Calu3 (cell line): ENCODE measurements at places on chromosomes 3 and 15. TPM values are rescaled to one million over a fixed set of nuclear protein-coding genes. Genes with fewer than 3 reads are reported as not detected.

GRCh38 chr3:190222360-190222759 is 99.9 kb downstream of the CLDN1 start:
- no peak overlapping the region for H3K4me3 ChIP-seq
- no peak overlapping the region for H3K27ac ChIP-seq
- DNase-seq = no peak
- H3K36me3 ChIP-seq = no peaks in the 10 kb centered on the region

- H3K27me3 ChIP-seq = peaks cover 27% of the 10 kb centered on the region
- no peak for DNase-seq
- no peaks in the 10 kb centered on the region for H3K4me1 ChIP-seq
Measured at GRCh38 chr15:91136386-91136923, 36.4 kb downstream of the SV2B start.

DNA sequence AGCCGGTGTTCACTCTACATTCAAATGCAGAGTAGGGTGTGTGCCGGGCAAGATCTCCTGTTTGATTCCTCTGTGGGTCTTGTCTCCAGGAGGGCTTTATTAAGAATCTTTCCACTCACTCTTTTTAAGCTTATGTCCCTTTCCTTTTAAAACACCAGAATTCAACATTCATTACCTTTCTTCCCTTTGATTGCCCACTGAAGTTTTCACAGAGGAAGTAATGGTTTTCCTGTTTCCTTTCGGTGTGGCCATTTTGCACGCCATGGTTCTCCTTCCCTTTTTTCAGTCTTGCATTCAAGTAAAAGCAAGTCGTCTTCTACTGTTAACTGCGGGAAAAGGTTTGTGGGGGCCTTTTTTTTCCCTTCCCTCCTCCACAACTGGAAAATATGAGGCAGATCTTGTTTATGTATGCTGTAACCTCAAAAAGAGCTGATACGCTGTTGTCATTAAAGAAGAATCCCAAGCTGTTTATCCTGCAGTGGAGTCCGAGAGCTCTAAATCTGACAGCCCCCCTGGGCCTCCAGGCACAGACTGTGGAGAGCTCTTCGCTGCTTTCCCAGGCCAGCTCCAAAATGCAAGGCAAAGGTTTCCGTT is 40.5 kb downstream of the FILIP1L start:
- no peak for DNase-seq
- no peaks in the 10 kb centered on the region for H3K27me3 ChIP-seq
- H3K4me3 ChIP-seq = no peak overlapping the region
- peaks cover 21% of the 10 kb centered on the region for H3K4me1 ChIP-seq
- H3K27ac ChIP-seq = no peak overlapping the region

The MFAP1 gene
- 15.8 and 16.4 TPM in 2 replicates for total RNA-seq

The USP13 gene
- 25.5 and 29.8 TPM in 2 replicates for total RNA-seq

DNA sequence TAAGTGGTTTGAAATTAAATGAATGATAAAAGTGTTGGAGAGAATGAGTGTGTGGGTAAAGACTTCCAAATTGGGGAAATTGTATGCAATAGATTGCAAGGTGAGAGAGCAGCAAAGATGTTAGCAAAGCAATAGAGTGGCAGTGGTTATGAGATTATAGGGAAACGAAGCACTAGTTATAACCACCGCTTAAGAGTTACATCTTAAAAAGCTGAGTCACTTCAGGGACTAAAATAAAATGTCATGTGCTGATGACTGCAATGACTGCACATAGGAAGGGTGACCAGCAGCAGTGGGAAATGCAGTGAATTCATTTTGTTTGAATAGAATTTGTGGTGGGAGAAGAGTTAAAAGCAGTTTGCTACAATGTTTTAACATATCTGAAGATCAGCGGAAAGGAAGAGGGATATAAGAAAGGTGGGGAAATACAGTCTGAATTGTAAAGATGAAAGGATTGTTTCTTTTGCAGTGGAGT is 127.3 kb downstream of the RAP2B start:
- no peaks in the 10 kb centered on the region for H3K27me3 ChIP-seq
- H3K36me3 ChIP-seq = peaks cover under 1% of the 10 kb centered on the region
- H3K27ac ChIP-seq = peak overlapping the region; percentile 80

DNA sequence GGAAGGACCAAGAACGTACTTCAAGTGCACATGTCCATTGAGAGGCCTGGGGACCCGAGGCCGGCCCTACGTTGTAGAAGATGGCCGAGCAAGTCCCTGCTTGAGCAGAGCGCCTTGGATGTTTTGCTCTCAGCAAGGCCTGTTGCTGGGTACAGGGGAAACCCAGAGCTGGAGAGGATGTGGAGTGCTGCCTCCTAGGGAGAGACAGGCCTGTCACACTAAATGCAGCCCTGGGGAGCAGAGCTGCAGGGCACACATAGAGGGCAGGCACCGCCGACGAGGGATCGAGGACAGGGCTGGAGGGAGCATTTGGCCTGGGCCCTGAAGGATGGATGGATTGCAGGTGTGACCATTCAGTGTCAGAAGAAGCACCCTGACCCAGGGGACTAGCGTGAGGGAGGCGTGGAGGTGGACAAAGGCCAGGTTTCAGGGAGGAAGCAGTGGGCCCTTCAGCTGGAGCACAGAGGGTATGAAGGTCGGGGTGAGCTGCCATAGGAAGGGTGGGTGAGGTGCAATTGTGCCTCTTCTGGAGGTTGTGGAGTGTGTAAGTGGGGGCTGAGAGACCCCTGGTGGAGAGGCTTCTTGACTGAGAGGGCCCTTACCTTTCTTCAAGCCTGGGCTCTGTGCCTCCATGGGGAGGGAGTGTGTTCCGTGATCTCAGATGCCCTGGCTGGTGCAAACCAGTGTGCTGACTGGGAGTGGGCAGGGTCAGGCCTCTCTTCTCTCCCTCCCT is 142.4 kb downstream of the CHDH start:
- H3K4me3 ChIP-seq = no peak overlapping the region
- H3K27me3 ChIP-seq = no peaks in the 10 kb centered on the region
- peaks cover 11% of the 10 kb centered on the region for H3K4me1 ChIP-seq
- H3K27ac ChIP-seq = no peak overlapping the region
- no peaks in the 10 kb centered on the region for H3K36me3 ChIP-seq

- H3K36me3 ChIP-seq = no peaks in the 10 kb centered on the region
- no peak overlapping the region for H3K4me3 ChIP-seq
- H3K4me1 ChIP-seq = no peaks in the 10 kb centered on the region
- H3K27me3 ChIP-seq = no peaks in the 10 kb centered on the region
- no peak for DNase-seq
- no peak overlapping the region for H3K27ac ChIP-seq
Measured at GRCh38 chr15:34018021-34018645, 20.9 kb downstream of the AVEN start.

The C3orf49 gene
- not detected in 2 replicates for total RNA-seq

The GOLGA6A gene
- not detected in 2 replicates for total RNA-seq

The ZBBX gene
- 0.49 and 0.57 TPM in 2 replicates for total RNA-seq

DNA sequence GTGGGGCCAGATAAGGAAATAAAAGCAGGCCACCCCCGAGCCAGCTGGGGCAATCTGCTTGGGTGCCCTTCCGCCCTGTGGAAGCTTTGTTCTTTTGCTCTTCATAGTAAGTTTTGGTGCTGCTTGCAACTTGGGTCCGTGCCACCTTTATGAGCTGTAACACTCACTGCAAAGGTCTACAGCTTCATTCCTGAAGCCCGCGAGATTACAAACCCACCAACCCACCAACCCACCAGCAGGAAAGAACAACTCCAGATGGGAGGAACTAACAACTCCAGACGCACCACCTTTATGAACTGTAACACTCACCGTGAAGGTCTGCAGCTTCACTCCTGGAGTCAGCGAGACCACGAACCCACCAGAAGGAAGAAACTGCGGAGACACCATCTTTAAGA is 84.2 kb upstream of the ARRDC4 start:
- no peak for DNase-seq
- peaks cover 3% of the 10 kb centered on the region for H3K27me3 ChIP-seq
- H3K4me1 ChIP-seq = peaks cover 8% of the 10 kb centered on the region
- H3K27ac ChIP-seq = no peak overlapping the region

GRCh38 chr15:95013381-95013780 is 782.0 kb downstream of the MCTP2 start:
- H3K4me3 ChIP-seq = no peak overlapping the region
- H3K27ac ChIP-seq = no peak overlapping the region
- DNase-seq = no peak
- H3K4me1 ChIP-seq = peaks cover 8% of the 10 kb centered on the region
- H3K27me3 ChIP-seq = no peaks in the 10 kb centered on the region
- H3K36me3 ChIP-seq = no peaks in the 10 kb centered on the region

The TUSC7 gene
- total RNA-seq = not detected in 2 replicates

DNA sequence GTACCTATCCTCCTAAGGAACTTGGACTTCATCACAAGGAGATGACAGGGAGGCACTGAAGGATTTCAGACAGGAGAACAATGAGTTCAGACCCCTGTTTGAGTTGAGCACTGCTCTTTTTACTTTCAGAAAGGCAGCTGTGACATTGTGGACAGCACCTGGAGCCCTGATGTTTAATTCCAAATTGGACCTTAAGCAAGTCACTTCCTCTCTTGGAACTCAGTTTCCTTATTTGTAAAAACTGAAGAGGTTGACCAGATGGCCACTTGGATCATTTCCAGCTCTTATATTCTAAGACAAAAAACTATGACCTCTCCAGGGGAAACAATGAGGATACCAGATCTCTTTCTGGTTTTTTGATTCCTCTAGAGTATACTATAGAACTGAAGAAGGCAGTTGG is 34.1 kb upstream of the SMAD3 start:
- H3K27ac ChIP-seq = no peak overlapping the region
- H3K4me1 ChIP-seq = peaks cover 14% of the 10 kb centered on the region
- H3K4me3 ChIP-seq = no peak overlapping the region
- H3K27me3 ChIP-seq = no peaks in the 10 kb centered on the region

The TRIM69 gene
- 9.7 and 20.2 TPM in 2 replicates for total RNA-seq

- H3K36me3 ChIP-seq = no peaks in the 10 kb centered on the region
- H3K27ac ChIP-seq = no peak overlapping the region
- no peaks in the 10 kb centered on the region for H3K27me3 ChIP-seq
- no peaks in the 10 kb centered on the region for H3K4me1 ChIP-seq
- H3K4me3 ChIP-seq = no peak overlapping the region
Measured at GRCh38 chr3:76044601-76045600, 259.6 kb upstream of the ZNF717 start.

DNA sequence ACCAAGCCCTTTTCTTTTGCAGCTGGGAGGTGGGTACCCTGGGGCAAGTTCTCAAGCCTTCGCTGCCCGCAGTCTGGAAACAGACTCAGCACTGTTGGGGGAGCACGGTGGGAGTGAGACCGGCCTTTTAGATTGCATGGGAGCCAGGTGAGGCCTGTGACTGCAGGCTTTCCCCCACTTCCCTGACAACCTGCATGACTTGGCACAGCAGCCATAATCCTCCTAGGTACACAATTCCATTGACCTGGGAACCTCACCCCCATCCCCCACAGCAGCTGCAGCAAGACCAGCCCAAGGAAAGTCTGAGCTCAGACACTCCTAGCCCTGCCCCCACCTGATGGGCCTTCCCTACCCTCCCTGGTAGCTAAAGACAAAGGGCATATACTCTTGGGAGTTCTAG is 52.2 kb upstream of the CCDC80 start:
- H3K27me3 ChIP-seq = no peaks in the 10 kb centered on the region
- peaks cover 9% of the 10 kb centered on the region for H3K4me1 ChIP-seq
- no peaks in the 10 kb centered on the region for H3K36me3 ChIP-seq
- H3K27ac ChIP-seq = no peak overlapping the region

- no peak for DNase-seq
- no peaks in the 10 kb centered on the region for H3K4me1 ChIP-seq
- no peak overlapping the region for H3K27ac ChIP-seq
Measured at GRCh38 chr3:96900566-96900965, 86.2 kb downstream of the EPHA6 start.

DNA sequence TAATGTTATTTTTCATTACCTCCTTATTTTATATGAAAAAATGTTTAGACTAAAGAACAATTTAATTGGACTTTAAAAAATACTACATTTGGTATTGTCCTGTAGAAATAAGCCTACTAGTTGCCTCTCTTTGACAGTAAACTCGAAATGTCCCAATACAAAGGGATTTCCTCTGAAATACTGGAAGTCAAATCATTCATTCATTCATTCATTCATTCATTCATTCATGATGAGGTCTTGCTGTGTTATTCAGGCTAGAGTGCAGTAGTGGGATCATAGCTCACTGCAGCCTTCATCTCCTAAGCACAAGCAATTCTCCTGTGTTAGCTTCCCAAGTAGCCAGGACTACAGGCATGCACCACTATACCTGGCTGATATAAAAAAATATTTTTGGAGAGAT is 50.6 kb upstream of the PYGO1 start:
- H3K4me3 ChIP-seq = no peak overlapping the region
- DNase-seq = no peak

The CHRM5 gene
- not detected in 2 replicates for total RNA-seq

DNA sequence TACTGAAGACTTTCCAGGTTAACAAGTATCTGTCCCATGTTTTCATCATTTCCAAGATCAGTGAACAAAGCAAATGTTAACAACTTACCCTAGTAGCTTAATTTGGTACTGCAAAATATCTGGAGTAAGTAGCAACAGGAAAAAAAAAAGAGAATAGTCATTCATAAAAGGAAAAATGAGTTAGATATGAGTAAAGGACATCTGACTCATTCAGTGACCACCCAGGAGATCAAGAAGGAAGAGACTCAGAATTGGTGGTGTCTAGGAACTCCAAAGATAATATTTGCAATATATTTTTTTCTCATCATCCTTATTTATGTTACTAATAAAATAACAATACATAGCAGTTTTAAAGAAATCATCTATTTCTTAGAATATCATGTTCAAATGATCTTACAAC is 253.8 kb upstream of the COL8A1 start:
- no peak overlapping the region for H3K4me3 ChIP-seq
- no peaks in the 10 kb centered on the region for H3K4me1 ChIP-seq
- no peaks in the 10 kb centered on the region for H3K36me3 ChIP-seq

GRCh38 chr15:63752075-63752684 is 81.6 kb downstream of the HERC1 start:
- H3K27me3 ChIP-seq = no peaks in the 10 kb centered on the region
- no peak overlapping the region for H3K27ac ChIP-seq
- DNase-seq = peak; percentile 61
- H3K4me1 ChIP-seq = no peaks in the 10 kb centered on the region

DNA sequence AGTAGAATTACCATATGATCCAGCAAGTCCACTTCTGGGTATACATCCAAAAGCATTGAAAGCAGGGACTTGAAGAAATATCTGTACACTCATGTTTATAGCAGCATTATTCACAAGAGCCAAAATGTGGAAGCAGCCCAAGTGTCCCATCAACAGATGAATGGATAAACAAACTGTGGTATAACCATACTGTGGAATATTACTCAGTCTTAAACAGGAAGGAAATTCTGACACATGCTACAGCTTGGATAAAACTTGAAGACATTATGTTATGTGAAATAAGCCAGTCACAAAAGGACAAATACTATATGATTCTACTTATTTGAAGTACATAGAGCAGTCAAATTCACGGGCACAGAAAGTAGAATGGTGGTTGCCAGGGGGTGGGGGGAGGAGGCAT is 91.2 kb downstream of the HMG20A start:
- DNase-seq = no peak
- no peak overlapping the region for H3K4me3 ChIP-seq
- H3K27me3 ChIP-seq = no peaks in the 10 kb centered on the region
- peaks cover 17% of the 10 kb centered on the region for H3K36me3 ChIP-seq

GRCh38 chr3:181956122-181956521 is 244.4 kb downstream of the SOX2 start:
- no peaks in the 10 kb centered on the region for H3K36me3 ChIP-seq
- H3K27ac ChIP-seq = no peak overlapping the region
- H3K27me3 ChIP-seq = no peaks in the 10 kb centered on the region
- no peaks in the 10 kb centered on the region for H3K4me1 ChIP-seq
- no peak for DNase-seq

- H3K36me3 ChIP-seq = peaks cover 42% of the 10 kb centered on the region
- H3K4me1 ChIP-seq = peaks cover 20% of the 10 kb centered on the region
- no peak for DNase-seq
- H3K4me3 ChIP-seq = no peak overlapping the region
Measured at GRCh38 chr3:158748237-158748828, 16.1 kb upstream of the RARRES1 start.

The CD200R1L gene
- not detected in 2 replicates for total RNA-seq
